NAMALWA (cell line): ENCODE measurements at places on chromosomes 7 and 10.
A peak's percentile ranks its signal among the peaks of the same experiment; 100 is the strongest.

GRCh38 chr7:125347269-125347668, 417.6 kb upstream of the POT1 start:
- DNase-seq: no peak

DNA sequence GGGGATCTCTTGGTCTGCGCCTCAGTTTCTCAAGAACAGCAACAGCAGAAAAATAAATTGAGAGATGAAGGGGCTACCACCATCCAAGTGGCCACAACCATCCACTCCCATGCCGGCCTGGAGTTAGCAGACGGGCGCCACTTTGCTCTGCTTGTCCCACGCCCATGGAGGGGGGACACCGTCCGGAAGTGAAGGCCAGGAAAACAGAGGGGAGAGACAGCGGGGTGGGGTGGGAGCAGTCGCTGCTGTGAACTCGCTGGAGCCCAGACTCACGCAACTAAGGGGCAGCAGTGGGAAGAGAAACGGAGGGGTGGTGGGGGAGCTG, 135.4 kb downstream of the KIF20B start:
- no peak for DNase-seq

DNA sequence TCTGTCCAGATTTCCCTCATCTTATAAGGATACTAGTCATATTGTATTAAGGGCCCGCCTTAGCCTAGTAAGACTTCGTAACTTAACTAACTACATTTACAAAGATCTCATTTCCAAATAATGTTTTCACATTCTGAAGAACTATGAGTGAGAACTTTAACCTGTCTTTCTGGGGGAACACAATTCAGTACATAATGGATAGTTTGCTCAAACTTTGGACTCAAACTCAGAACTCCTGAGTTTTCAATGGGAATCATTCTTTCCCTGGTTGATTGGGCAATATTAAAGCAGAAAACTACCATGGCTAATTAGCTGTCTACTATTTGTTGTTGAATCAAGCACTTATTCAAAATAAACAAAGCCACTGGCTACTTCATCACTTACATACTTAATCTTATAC, 522.9 kb downstream of the REEP3 start:
- DNase-seq: no peak

DNA sequence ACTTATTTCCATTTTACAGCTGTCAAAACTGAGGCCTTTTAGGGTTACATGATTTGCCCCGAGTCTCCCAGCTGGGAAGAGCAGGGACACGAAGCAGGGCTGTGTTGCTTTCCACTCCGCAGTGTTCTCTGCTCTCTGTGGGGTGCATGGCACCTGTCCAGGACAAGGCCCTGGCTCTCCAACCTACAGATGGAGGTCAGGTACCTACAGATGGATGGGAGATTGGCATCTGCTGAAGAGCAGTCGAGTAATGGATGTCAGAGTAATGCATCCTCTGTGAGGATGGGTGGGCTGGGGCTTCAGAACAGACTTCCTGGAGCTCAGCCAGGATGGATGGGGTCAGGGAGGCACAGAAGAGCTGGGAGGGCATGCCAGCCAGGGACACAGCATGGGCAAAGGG, 85.0 kb downstream of the EMX2 start:
- DNase-seq: no peak

DNA sequence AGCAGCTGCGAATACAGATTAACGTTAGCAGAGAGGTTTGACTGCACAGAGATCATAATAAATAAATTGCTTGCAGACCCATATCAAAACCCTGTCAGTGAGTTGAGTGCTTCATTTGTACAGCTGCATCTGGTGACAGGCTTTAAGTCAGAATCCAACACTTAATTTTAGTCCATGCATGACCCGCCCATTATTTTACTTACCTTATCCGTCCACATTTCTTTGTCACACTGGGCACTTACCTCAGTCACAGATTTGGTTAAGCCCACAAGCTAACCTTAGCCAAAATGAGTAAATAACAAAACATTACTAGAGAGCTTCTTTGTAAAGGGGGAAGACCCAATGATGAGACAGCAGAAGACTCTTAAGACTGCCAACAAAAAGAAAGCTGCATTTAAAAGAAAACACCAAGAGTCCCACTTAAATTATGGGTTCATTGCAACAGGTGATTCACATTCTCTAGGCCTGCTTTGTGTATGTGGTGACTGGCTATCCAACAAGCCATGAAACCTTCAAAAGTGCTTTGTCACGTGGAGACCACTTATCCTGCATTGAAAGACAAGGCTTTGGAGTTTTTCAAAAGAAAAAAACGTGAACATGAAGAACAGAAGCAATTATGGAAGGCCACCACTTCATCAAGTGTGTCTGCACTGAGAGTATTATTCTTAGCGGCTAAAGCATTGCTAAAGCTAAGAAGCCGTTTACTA, 32.2 kb downstream of the PHTF2 start:
- DNase-seq: no peak

DNA sequence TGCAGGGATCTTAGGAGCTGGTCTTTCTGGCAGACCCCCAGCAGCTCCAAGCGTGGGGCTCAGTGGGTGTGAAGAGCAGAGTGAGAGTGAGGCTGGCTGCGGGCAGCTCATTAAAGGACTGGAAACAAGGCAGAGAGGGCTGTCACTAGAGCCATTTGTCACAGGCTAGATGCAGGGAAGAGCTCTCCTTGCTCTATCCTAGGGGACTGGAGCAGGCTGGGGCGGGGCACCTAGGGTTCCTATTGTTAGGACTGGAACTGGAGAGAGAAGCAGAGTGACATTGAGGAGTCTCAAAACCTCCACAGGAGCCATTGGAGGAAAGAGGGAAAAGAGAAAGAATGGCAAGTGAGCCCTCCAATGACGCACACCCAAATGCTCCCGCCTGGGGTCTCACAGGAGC, 772 bp upstream of the DDC start:
- no peak for DNase-seq

DNA sequence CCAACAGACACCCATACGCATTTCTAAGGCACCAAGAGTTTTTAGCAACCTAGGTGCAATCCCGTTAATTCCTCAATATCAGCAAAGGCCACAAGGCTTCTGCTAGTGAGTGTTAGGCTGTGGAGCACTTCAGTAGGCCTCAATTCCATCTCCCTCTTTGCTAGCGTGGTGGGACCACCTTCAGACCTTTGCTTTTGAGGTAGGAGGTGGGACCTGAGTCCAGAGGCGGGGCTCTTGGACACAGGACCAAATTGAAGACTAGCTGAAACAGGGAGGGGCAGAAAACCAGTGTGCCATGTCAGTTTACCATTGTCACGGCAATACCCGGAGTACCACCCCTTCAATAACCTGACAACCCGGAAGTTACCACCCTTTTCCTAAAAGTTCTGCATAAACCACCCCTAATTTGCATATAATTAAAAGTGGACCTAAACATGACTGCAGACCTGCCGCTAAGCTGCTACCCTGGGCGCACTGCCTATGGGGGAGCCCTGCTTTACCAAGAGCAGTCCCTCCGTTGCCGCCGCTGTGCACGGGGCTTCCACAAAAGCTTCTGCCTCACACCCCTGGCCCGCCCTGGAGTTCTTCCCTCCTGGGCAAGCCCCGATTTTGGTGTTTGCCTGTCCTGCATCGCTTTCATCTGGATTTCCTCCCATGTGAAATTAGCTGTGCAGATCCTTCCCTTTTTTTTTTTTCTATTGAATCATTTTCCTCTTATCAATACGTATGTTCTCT, 41.1 kb upstream of the EN2 start:
- DNase-seq: peak; percentile 24

- no peak for DNase-seq
Measured at GRCh38 chr7:107213193-107213788, 44.5 kb downstream of the HBP1 start.

DNA sequence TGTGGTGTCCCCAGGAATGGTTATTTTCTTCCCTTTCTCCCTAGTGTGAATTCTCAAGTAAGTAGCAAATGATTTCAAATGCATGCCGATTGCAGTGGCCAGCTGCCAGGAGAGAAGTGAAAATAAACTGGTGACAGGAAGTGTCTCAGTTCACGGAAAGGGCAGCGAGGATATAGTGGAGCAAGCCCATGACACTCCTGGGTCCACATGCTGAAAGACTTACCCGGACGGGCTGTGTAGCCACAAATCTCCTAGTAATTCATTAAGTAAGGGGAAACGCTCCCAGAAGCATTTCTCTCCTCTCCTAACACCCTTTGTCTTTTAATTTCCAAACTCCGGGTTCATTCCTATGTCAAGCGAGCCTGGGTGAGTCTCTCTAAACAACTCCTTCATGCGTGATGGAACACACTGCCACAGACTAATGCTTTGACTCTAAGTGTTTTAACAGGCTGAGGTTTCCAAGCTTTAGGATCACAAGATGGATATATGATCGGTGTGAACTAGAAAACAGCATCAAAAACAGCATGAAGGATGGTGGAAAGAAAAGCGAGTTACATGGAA, 125.6 kb downstream of the CYP26A1 start:
- DNase-seq: peak; percentile 43

GRCh38 chr7:14582010-14582409, 320.5 kb downstream of the DGKB start:
- DNase-seq: no peak

GRCh38 chr10:5433182-5433581, 20.8 kb downstream of the NET1 start:
- DNase-seq: no peak

DNA sequence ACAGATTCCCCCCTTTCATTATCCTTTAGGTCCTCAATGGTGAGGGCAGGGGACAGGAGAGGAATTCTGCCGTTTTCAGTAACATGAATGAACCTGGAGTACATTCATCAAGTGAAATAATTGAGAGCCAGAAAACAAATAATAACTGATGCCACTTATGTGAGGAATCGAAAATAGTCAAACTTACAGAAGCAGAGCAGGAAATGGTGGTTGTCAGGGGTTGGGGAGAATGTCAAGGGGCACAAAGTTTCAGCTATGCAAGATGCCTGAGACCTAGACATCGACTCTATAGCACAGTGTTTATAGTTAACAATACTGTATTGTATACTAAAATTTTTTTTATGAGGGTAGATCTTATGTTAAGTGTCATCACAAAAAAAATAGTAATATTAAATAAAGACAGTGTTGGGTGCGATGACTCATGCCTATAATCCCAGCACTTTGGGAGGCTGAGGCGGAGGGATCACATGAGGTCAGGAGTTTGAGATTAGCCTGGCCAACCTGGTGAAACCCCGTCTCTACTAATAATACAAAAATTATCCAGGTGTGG, 1219.8 kb downstream of the GATA3 start:
- no peak for DNase-seq

DNA sequence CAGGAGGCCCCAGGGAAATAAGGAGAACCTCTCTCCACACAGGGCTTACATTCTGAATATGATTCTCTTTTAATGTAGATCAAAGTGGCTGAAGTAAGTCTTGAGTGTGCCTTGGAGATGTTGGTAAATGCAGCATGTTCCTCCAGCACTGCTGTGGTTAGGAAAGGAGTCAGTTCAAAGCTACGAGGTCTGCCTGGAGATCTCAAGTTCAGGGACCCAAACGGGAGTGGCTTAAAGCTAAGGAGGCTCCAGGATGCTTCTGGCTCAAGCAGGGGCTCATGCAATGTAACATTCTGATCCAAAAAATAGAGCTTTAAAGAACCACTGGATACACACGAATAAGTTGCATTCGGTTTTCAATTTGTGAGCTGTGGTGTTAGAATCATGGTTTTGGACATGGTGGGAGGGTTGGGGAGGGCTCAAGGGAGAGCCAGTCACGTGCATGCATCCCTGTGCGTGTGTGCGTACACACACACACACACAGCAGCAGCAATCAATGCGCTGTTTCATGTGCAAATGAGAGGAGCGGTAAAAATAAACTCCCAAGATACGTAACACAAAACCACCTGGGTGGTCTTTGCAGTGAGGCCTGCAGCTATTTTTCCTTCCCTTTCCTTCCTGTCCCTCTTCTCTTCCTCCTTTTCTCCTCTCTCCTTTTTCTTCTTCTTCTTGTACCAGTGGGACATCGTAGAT, 70.5 kb downstream of the AOAH start:
- DNase-seq: no peak

- no peak for DNase-seq
Measured at GRCh38 chr10:63156236-63156635, 23.1 kb downstream of the NRBF2 start.

GRCh38 chr10:114698271-114699061, 40.4 kb upstream of the ABLIM1 start:
- no peak for DNase-seq

DNA sequence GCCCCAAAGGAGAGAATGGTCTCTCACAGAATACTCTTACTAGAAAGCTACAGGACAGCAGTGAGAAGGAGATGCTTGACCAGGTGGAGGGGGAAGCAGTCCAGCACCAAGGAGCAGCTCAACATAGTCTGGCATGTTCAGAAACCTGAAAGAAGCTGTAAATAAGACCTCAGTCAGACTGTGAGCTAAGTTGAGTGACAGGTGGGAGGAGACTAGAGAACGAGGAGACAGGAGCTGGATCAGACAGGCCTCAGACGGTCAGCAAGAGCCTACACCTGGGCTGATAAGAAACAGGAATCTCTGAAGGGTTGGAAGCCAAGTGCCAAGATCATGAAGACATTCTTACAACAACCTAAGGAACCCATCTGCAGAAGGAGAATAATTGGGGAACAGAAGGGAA, 54.5 kb downstream of the ELMO1 start:
- DNase-seq: no peak

- DNase-seq: no peak
Measured at GRCh38 chr10:6138456-6138855, 49.6 kb downstream of the RBM17 start.

DNA sequence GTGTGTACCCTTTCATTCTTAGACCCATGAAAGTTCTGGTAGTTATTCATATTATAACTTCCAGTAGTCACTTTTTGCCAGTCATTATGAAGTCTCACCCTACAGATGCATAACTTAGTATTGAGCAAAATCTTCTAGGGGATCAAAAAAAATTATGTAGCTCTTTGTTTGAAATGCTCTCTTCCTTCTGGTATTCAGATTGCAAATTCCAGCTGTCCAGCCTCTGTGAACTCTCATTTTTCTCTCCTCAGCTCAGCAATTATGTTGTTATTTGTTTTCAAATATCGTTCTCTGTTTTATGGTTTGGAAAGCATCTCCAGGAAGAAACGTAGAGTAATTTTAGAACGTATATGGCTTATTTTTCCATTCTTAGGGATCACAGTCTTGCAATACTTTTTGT, 442.5 kb downstream of the SEMA3D start:
- no peak for DNase-seq

DNA sequence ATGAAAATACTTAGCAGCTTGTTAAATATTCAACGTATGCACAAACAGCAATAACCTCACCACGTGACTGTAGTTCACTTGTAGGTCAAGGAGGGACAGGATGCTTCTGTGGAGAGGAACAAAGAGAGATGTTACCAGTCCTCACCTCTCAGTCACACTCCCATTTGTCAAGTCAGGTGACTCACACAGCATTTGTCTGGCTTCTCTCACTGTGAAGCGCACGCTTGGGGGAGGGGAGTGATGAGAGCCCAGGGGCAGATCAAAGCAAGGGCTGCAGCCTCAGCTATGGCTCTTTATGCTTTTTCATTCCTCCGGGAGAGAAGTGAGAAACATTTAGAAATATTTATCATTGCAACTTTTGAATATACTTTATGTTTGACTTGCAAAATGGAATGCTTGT, 2.9 kb upstream of the RBM20 start:
- no peak for DNase-seq

- DNase-seq: no peak
Measured at GRCh38 chr10:57142925-57143576, 782.0 kb upstream of the ZWINT start.

- DNase-seq: peak; percentile 40
Measured at GRCh38 chr7:148815612-148816011, 68.5 kb downstream of the EZH2 start.
